ENCODE measurements at places on chromosomes 3 and 15.

DNA sequence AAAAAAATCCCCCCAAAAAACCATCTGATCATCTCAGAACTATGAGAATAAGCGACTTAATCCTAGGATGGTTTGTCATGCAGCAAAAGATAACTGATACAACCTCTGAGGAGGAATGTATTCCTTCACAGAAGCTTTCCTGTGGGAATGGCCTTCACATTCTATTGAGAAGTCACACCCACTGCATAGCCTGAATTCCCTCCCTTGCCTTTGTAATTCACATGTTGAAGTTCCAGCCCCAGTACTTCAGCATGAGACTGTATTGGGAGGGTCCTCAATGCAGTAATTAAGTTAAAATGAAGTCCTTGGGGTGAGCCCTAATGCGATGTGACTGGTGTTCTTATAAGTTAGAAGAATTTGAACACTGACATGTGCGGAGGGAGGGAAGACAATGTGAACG, 395.2 kb downstream of the TUSC7 start:
- DNase-seq, result no peak

- DNase-seq, result no peak
Observed at GRCh38 chr3:177713928-177714900, 516.9 kb upstream of the TBL1XR1 start.

- no peak for DNase-seq
Observed at GRCh38 chr15:77391372-77391951, 28.4 kb downstream of the PEAK1 start.

DNA sequence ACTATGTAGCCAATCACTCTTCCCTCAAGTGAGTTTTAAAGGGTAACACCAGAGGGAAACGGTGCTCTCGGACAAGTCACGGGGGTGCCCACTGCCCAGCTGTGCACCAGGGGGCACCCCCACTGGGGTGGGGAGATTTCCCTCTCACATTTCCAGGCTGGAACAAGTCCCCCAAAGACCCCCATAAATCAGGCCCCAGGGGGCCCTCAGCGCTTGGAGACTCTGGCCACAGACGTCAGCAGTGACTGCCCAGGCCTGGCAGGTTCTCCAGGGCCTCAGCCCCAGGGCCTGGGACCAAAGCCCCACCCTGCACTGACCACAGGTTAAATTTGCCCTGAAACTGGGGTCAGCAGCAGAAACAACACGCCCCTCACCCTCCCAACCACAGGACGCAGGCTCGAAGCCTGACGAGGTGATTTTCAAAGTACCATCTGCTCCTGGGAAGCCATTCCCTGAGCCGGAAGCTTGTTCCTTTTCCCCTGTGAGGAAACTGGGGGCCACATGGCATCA, 17.0 kb downstream of the XXYLT1 start:
- no peak for DNase-seq

- peak; percentile 31 for DNase-seq
Observed at GRCh38 chr3:79148786-79149185, 619.0 kb downstream of the ROBO1 start.

DNA sequence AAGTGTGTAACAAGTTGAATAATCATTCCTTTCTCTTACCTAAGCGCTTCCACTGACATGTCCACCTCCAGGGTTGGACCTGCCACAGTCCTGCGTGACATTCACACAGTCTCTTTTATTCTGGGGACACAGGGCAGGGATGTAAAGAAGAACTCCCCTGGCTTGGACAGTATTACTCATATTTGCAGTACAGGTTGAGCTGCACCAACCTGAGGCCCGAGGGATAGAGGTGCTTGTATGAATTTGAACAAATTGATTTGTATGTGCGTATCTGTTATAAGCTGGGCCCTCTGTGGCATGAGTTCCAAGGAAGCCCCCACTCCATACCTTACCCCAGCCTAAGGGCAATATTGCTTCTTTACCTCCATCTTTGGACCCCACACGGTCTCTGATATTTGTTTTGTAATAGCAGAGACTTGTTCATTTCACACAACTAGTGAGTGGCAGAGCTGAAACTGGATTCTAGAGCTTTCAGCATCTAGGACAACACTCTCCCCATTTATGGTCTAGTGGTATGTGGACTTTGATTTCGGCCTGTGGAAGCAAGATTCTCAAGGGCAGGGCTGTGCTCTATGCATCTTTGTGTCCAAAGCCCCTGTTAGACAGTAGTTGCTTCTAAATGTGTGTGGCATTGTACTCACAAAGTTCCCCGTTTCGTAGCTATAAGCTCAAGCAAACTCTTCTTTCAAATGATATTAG, 39.2 kb downstream of the FAH start:
- no peak for DNase-seq

DNA sequence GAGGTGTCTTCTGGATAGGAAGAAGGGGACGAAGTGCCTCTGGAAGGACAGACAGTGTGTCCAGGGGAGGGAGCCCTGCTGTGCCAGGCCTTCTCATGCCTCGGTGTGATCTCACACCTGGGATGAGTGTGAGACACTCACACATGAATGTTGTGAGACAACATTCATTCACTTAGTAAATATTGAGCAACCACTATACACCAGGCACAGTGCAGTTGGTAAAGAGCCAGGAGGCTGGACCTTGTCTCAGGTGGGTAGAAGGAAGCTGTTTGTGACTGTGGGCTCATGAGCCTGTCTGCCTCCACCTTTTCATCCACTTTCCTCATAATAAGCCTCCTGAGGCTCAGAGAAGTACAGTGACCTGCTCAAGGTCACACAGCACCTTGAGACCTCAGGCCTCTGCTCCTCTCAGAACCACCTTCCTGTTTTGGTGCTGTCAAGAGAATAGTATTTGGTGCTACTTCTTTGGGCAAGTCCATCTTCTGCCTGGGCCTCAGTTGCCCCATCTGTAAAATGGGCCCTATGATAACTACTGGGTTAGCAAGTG, 20.9 kb downstream of the SLC6A6 start:
- peak; percentile 24 for DNase-seq

DNA sequence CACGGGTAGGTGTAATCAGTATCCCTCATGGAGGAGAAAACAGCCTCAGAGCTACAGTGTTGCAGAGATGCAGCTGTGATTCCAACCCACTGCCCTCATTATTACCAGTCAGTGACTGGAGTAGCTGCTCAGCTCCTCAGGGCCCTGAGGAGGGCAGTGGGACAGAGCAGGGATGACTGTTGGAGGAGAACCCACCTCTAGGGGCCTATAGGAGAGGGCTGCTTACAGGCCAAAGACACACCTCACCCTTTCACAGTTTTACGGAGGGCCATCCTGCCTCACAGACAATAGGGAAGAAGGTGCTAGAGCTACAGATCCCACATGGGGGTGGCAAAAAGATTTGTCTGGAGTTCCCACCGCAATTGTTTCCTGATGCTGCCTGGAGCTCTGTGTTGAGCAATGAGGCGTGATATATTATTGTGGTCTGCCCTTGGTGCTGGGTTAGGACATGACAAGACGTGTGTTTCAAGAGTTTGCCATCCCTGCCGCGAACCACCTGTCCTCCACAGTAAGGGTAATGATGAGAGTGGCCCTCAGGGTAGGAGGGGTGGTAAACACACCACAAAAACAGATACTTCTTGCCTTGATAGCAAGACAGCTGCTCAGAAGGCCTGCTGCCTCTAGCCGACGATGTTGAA, 140.5 kb upstream of the TPM1 start:
- no peak for DNase-seq

GRCh38 chr3:129205109-129205832, 21.6 kb upstream of the CNBP start:
- DNase-seq, result no peak

DNA sequence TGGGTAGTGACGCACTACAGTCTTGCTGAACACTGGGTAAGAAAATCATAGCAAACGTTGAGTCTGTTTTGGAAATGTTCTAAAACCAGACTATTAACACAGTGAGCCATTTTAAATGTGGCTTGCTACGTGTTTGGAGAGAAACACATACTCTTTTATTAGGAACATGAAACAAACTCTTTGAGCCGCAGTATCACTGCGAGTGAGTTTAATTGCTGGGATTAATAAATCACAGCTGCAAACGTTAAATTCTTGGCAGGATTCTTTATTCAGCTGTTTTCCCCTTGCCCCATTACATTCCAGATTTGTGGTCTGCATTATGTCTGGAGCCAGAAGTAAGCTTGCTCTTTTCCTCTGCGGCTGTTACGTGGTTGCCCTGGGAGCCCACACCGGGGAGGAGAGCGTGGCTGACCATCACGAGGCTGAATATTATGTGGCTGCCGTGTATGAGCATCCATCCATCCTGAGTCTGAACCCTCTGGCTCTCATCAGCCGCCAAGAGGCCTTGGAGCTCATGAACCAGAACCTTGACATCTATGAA, 33.6 kb downstream of the BTD start:
- DNase-seq, result peak; percentile 72

GRCh38 chr3:148938936-148939335, 52.4 kb upstream of the GYG1 start:
- no peak for DNase-seq

- peak; percentile 47 for DNase-seq
Observed at GRCh38 chr3:197289726-197290125, 8.7 kb downstream of the DLG1 start.

DNA sequence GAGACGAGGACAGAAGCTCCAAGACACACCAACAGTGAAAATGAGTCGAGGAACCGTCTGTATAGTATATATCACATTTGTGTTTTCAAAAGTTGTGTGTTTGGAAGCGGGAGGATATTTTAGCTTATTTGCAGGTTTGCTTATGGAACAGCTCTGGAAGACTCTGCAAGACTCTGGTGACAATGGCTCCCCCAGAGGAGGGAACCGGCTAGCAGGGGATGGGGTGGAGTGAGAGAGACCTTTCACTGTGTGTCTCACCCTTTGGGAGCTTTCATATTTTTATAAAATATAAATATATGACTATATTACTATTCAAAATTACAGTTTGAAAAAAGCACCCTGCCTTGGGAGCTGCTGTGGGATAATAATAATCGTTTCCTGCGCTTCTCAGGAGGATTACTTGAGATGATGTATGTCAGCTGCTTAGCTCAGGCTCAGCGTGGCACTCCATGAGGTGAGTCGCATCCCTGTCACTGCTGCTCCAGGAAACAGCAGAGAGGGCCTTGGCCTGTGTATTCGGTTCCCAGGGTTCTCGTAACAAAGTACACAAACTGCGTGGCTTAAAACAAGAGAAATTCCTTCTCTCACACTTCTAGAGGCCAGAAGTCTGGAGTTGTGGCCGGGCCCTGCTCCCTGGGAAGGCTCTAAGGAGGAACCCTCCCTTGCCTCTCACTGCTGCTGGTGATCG, 183.9 kb downstream of the FAM43A start:
- peak; percentile 75 for DNase-seq

DNA sequence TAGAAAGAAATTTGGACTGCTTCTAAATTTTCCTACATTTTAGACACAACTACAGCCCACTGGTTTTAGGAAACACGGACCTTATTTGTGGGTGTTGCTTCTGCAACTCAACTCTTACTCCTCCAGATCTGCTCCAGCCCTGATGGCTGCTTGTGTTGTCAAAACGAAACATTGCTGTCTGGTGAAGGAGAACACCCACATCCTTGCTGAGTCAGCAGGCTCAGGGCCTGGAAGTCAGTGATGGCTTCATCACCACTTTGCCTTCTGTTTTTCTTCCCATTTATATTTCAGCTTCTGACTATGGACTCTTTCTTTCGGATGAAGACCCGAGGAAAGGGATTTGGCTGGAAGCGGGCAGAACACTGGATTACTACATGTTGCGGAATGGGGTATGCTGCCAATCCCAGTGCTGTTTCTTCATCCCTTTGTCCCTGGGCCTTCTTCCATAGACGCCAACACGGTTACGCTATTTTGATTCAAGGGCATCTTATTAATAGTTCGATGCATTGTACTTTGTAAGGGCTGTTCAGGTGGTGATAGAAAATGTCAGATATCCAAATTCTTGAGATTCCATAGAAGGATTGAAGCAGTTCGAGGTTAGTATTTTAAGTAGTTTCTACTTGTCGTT, 392.6 kb upstream of the TPM1 start:
- DNase-seq, result peak; percentile 70

DNA sequence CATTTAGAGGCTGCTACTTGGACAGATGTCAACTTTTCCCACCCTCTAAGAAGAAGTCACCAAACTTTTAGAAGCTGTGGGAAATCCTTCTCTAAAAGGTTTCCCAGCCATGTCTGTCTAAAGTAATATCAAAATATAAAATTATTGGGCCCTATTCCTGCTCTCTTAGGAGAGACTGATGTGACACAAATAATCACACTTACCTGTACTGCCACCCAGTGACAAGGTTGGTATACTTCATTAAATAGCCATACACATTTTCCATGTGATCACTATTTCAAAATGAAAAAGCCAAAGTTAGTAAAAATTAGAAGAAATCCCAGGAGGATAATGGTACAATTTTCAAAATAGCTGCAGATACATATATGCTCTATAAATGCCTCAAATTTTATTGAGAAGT, 12.6 kb downstream of the OSBPL11 start:
- peak; percentile 40 for DNase-seq

DNA sequence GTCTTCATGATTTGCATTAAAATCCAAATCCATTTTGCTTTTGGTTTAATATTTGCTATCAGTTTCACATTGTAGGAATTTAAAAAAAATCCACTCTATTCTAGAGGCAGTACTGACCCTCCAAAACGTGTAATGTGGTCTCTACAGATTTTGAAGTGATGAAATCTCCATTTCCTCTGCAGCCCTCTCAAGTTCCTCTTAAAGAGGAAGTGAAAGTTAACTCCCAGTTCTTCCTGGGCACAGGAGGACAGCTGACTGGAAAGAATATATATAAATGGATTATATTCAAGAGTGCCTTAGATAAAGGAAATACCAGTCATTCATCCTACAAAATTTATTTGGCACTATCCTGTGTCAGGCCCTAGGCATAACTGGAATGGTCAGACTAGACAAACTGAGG, 83.5 kb upstream of the PLCL2 start:
- DNase-seq, result no peak

GRCh38 chr3:182487143-182487542, 306.2 kb upstream of the ATP11B start:
- no peak for DNase-seq

DNA sequence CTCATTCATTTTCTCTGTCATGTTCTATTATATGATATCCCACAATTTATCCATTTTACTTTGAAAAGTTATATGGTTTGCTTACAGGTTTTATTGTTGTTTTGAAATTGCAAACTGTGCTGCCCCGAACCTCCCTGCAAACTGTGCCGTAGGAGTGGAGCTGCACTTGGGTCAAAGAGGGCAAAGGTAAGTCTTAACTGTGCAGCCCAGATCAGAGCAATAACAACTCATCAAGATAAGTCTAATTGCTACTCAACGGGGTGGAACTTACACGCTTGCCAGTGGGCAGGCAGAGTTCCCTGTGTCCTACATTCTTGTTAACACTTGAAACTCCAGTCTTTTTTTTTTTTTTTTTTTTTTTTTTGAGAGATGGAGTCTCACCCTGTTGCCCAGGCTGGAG, 33.2 kb downstream of the ZDHHC19 start:
- DNase-seq, result no peak

- peak; percentile 51 for DNase-seq
Observed at GRCh38 chr3:74267131-74267530, 347.3 kb downstream of the CNTN3 start.

Measured in GM23248 (cell line).